ENCODE measurements at places on chromosomes 11 and 22.

DNA sequence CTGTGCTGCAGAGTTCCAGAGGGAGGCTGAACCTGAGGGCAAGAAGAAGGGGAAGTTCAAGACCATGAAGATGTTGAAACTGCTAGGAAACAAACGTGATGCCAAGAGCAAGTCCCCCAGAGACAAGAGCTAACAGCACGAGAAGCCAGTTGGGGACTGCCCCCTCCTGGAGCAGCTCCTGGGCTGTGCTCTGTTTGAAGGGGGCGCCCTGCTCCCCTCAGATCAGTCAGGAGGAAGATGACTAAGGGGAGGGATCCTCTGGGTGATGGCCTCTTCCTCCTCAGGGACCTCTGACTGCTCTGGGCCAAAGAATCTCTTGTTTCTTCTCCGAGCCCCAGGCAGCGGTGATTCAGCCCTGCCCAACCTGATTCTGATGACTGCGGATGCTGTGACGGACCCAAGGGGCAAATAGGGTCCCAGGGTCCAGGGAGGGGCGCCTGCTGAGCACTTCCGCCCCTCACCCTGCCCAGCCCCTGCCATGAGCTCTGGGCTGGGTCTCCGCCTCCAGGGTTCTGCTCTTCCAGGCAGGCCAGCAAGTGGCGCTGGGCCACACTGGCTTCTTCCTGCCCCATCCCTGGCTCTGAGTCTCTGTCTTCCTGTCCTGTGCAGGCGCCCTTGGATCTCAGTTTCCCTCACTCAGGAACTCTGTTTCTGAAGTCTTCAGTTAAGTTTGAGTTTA is 12.6 kb downstream of the C22orf23 start:
- DNase-seq: no peak

GRCh38 chr11:19258641-19259230 is 18.0 kb upstream of the E2F8 start:
- no peak for DNase-seq

- no peak for DNase-seq
Observed at GRCh38 chr11:116421529-116422185, 351.1 kb downstream of the BUD13 start.

DNA sequence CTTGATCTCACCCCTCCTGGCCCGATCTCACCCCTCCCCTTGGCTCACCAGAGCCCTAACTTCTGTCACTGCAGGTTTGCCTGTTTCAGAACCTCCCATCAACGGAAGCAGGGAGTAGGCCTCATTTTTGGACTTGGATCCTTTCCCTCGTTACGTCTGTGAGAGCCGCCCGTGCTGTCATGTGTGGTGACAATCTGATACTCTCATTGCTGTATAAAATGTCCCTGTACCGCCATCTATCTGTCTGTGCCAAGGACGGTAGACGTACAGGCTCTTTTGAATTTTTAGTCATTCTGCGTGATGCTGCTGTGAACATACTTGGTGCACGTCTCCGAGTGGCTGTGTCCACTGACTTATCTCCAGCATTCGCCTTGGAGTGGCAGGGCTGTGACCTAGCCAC is 1163.1 kb downstream of the BRD1 start:
- DNase-seq: no peak

DNA sequence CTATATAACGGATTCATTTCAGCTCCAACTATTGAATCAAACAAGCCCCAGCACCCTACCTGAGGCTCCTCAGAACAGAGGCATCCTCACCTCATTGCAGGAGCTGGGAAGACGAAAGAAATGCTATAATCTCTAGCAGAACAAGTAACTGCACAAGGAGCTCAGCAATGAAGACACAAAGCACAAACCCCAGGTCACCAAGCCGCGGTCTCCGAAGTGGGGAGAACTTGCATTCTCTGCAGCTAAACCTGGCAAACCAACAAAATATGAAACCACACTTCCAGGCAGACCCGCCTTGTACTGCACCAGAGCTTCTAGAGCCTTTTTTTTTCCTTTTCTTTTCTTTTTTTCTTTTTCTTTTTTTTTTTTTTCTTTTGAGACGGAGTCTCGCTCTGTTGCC is 21.8 kb upstream of the CD5 start:
- DNase-seq: no peak

GRCh38 chr22:27903805-27904473 is 15.1 kb downstream of the PITPNB start:
- no peak for DNase-seq

- no peak for DNase-seq
Observed at GRCh38 chr11:58771458-58771855, 39.7 kb upstream of the GLYAT start.

- no peak for DNase-seq
Observed at GRCh38 chr11:35142481-35143075, 3.6 kb downstream of the CD44 start.

DNA sequence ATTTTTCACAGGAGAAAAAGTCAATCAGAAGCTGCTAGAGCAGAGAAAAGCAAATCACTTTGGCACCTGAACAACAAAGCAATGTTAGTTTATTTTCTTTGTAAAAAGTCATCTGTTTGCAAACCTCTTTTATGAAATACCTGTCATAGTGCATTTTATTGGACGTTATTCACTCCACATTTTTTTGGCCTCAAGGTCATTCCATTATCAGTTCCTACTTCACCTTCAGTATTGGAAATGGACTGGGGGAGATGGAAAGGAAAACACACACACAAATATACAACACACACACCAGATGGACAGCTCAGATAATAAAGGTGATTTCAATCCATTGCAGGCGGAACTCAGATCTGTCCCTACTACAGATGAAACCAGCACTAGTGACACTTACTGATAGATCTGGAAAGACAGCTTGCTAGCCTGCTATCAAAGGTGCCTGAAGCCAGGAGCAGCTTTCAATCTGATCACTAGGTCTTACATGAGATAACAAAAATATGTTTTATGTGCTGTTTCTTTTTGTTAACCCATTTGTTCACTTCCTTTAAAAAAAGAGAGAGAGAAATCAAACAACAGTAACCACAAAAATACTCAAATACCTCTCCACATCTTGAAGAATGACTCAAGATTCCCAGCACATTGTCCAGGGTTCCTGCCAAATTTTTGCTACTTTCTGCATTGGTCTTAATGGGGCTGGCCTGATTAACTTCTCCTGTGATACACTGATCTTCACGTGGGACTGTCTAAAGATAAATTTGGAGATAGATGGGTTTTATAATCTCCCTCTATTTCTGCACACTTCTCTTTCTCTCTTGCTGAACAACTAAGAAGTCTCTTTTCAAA is 844.3 kb upstream of the TENM4 start:
- DNase-seq: no peak

GRCh38 chr11:76280151-76280881 is 74.0 kb upstream of the WNT11 start:
- DNase-seq: no peak

GRCh38 chr11:128522943-128523518 is 64.3 kb downstream of the ETS1 start:
- DNase-seq: no peak

DNA sequence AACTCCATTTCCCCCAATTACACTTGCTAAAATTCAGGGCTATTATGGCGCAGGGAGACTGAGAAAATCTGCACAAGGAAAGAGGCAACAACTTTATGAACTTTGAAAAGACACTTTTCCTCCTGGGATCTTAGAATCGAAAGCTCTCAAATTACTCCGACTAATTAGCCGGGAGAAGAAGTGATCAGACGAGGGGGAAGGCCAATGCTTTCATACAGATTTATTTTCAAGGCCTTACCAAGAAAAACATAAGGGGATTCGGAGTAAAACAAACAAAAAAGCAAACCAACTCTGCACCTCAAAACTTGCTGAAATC is 1.6 kb downstream of the PAX6 start:
- DNase-seq: no peak

GRCh38 chr22:42297778-42298177 is 27.3 kb upstream of the TCF20 start:
- no peak for DNase-seq

DNA sequence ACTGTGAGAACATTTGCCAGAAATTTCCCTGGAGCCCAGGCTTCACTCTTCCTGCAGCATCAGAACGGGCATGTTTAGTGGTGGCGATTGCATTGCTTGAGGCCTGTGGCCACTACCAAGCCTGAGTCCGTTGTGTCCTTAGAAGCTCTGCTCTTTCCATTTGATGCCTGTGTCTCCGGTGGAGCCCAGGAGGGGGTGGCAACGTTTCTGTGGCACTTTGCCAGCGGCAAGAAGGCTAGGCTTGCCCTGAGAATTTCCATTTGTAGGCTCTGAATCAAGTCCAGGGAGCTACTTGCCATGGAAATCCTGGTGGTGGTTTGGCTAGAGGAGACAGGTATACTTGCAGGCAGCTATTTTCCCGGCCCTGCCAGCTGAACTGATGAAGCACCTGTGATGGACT is 47.1 kb downstream of the ADAMTS8 start:
- DNase-seq: no peak

DNA sequence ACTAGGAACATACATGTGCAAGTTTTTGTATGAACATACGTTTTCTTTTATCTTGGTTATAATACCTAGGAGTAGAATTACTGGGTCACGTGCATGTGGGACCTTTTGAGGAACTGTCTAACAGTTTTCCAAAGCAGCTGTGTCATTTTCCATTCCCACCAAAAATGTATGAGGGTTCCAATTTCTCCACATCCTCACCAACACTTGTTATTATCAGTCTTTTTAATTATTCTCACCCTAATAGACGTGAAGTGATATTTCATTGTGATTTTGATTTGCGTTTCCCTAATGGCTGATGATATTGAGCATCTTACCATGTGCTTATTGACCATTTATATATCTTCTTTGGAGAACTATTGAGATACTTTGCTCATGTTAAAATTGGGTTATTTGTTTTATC is 162.1 kb downstream of the CHST1 start:
- no peak for DNase-seq

DNA sequence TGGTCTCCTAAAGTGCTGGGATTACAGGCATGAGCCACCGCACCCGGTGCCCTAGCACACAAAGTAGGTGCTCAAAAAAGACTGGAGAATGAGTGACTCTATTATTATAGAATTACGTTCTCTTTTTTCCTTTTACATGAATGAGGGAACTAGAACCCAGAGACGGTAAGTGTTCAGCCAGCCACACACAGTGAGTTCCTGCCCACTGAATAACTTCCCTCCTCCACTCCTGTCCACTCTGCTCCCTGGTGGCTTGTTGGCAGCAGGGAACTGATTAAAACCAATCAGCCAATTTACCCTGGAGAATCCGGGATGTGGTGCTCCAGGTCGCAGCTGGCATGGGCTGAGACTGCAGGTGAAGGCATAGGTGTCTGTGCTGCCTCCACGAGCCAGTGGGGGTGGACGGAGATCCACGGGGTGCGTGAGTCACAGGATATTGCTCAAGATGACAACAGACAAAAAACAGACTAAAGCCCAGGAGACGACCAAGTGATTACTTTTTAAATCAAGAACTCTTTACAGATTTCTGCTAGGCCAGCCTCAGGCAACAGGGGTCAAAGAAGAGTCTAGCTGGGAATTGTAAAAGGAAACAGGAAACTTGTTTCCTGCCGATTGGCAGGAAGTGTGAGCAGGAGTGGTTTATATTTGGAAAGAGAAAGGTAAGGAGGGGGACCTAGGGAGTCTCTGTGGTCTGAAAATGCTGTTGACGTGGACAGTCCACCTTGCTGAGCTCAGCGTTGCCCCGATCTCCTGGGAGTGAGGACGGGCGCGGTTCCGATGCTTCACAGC is 95.2 kb upstream of the TP53I11 start:
- DNase-seq: peak; percentile 22

DNA sequence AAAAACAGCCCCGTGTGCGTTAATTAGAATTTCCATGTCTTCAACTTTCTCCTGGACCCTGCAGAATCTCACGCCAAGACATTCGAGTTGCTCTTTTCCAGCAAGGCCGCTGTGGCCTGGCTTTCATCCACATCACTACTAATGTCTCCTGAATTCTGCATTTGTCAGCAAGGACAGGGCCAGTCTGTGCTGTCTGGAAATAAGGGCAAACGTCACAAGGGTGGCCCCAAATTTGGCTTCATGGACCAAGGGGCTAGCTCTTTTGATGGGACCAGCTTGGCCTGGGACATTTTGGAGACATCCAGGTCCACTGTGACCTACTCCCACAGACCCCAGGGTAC is 33.4 kb downstream of the KCNQ1OT1 start:
- no peak for DNase-seq

DNA sequence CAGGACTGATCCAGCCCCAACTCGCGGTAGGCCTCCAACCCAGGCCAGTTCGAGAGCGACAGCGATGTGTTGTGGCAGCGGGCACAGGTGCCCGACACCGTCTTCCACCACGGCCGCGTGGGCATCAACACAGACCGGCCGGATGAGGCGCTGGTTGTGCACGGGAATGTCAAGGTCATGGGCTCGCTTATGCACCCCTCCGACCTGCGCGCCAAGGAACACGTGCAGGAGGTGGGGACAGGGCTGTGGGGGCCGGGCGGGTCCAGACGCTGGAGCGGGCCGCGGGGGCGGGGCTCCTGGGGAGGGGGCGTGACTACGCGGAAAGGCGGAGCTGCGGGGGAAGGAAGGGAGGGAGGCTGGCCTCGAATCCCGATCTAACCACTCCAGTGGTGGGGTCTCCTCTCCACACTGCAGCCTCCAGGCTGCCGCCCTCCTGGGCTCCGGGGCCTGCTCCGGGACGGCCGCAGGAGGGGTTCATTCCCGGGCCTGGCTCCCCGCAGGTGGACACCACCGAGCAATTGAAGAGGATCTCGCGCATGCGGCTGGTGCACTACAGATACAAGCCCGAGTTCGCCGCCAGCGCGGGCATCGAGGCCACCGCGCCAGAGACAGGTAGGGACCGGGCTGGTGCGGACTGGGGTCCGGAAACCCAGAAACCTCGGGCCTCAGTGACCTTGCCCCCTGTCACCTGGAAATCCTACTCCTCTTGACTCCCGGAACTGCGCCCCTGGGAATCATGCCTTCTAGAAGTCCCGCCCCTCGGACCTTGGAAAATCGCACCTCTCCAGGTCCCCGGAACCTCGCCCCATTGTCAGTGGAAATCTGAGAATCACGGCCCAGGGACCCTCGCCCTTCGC is 14.9 kb downstream of the TMEM258 start:
- peak; percentile 28 for DNase-seq

GRCh38 chr11:61833471-61833870 is 5.4 kb downstream of the FADS2 start:
- DNase-seq: no peak

- DNase-seq: no peak
Observed at GRCh38 chr11:95660038-95660437, 129.5 kb downstream of the FAM76B start.

- DNase-seq: no peak
Observed at GRCh38 chr11:31764261-31764660, 46.9 kb downstream of the PAX6 start.

- DNase-seq: no peak
Observed at GRCh38 chr22:41360126-41360525, 21.6 kb upstream of the TEF start.

GRCh38 chr11:26992031-26992541 is 1.8 kb upstream of the FIBIN start:
- DNase-seq: no peak

DNA sequence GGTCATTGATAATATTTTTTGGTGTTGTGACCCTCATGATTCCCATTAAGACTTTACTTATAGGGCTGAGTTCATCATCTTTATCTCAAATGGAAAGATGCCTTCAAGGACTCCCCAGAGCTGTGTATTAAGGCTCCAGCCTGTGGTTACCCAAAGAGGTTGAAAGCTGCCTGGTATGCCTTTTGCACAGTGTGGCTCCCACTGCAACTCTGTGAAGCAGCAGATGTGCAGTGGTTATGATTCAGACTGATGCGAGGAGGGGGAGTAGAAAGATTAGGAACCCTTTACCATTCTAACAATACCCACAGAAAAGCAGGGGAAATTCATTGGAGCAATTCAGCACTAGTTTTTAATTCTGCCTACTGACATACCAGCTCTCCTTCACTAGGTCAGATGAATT is 560.0 kb downstream of the INSC start:
- no peak for DNase-seq

- no peak for DNase-seq
Observed at GRCh38 chr11:100908746-100909145, 220.9 kb downstream of the PGR start.
